Stimulated activated CD8-positive, alpha-beta memory T cell treated with anti-CD3 and anti-CD28 coated beads, Interleukin-7, amount 100 ng/mL, for 1 hour (primary cell): ENCODE measurements at places on chromosomes 4 and X.

DNA sequence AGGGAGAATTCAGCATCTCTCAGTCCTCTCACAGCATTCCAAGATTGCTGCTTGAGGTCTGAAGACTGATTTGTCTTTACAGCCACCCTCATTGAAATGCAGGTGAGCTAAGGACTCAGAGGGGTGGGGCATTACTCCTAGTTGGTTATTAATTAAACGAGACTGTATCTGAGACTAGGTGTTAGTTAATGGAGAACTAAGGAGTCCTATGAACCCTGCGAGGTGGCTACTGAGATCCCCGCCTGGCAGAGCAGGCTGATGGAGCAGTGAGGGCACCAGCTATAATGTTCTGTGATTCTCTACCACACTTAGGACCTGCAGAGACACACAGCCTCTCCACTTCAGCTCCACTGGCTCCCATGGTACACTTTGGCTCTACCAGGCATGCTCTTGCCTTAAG is 215.3 kb downstream of the MID1IP1 start:
- no peak for DNase-seq

GRCh38 chrX:36973575-36973974 is 34.6 kb upstream of the FAM47C start:
- DNase-seq, result no peak

GRCh38 chr4:36277533-36277932 is 3.9 kb upstream of the DTHD1 start:
- no peak for DNase-seq

DNA sequence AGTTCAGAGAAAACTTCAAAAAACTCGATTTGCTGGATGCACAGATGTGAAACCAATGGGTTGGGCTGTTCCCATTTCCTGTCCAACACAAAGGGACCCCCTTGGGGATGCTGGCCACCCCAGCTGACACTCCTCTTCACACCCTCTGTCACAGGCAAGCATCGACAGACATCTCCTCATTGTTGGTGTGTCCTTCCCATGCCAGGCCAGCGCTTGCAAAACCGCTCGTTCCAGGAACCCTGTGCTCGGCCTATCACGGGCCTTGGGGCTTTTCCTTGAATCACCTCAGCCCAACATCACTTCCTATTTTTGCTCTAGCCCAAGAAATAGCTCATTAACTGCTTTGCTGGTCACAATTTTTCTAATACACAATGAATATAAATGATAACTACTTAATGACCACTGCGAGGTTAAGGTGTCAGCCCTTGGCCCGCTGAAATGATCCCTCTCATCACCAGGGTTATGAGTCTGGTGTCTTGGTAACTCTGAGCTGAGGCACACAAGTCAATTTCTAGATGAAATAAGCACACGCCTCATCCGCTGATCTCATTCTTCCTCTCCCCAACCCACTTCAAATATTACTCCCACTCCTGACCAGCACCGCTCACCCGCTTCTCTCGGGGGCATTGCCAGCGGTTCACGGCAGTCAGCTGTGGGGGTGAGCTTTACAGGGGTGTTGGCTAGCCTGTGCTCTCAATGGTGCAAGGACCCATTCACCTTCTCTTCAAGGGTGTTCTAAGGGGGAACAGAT is 32.3 kb downstream of the BCOR start:
- no peak for DNase-seq

DNA sequence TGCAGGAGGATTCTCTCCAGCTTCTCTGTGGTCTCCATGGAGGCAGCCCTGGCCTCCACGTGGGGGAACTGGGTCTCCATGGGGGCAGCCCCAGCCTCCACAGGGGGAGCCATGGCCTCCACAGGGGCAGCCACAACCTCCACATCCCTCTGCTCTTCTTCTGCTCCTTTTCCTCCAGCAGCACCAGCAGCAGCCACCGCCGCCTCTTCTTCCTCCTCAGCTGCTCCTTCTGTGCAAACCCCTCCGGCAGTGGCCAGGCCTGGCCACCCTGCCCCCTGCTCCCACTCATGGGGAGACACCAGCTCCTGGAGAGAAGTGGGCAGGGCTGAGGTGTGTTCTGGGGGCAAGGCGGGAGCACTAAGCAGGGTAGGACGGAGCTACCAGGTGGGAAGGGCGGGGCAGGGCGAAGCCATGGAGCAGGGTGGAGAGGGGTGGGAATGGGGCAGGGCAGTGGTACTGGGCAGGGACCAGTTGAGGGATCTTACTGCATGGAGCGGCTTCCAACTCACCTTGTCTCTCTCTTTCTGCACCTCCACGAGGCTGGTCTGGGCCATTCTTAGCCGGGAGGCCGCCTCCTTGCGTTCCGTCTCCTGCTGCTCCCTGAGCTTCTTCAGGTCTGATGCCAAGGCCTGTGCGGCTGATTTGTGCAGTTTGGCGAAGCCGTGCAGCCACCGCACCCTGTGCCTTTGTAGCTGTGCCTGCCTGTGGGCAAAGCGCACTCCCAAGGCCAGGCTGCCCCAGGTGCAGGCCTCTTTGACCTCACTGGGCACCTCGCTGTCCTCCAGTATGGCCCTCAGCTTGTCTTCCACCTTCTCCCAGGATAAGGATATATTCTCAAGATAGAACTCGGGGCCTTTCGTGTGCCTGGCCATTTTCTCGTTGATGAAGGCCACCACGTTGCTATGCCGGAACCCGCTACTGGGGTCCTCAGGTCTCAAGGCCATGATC is 766 bp downstream of the TEX13A start:
- no peak for DNase-seq

DNA sequence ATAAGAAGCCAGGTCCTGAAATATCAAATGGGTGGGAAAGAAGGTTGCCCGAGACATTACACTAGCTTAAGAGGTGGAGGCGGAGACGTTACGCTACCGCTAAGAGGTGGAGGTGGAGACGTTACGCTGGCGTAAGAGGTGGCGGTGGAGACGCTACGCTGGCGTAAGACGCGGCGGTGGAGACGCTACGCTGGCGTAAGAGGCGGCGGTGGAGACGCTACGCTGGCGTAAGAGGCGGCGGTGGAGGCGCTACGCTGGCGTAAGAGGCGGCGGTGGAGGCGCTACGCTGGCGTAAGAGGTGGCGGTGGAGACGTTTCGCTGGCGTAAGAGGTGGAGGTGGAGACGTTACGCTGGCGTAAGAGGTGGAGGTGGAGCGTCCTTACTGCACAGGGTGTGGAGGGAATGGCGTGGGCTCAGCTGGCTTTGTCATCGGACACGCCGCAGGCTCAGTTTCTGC is 12.8 kb downstream of the CYP4V2 start:
- no peak for DNase-seq

- DNase-seq, result no peak
Observed at GRCh38 chr4:167842487-167842886, 249.8 kb upstream of the ANXA10 start.

- no peak for DNase-seq
Observed at GRCh38 chr4:54228961-54229501, at the start of gene PDGFRA. PDGFRA (plus strand) TSS chr4:54229293; CDS start chr4:54258769, 29,476 bp downstream.

DNA sequence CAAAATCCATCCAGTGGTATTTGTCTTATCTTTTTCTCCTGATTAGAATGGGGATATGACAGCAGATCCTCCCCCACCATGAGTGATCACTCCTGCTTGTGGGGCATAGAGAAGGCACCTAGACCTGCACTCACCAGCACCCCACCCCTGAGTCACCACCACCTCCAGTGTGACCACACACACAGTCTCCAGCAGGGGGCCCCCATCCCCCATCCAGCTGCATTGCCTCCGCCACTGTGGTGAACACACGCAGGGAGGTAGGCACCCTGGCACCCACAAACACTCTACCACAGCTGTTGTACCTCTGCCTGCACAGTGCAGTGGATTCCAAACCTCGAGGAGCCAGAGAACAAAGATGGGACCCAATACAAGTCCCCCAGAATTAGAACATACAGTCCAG is 9.0 kb upstream of the MAGEA8 start:
- peak; percentile 32 for DNase-seq

- DNase-seq, result no peak
Observed at GRCh38 chr4:147157860-147158701, 212.4 kb upstream of the TTC29 start.

- DNase-seq, result no peak
Observed at GRCh38 chr4:180698550-180699195, 1544.5 kb upstream of the TENM3 start.

GRCh38 chr4:114659386-114660008 is 60.9 kb downstream of the UGT8 start:
- DNase-seq, result no peak

DNA sequence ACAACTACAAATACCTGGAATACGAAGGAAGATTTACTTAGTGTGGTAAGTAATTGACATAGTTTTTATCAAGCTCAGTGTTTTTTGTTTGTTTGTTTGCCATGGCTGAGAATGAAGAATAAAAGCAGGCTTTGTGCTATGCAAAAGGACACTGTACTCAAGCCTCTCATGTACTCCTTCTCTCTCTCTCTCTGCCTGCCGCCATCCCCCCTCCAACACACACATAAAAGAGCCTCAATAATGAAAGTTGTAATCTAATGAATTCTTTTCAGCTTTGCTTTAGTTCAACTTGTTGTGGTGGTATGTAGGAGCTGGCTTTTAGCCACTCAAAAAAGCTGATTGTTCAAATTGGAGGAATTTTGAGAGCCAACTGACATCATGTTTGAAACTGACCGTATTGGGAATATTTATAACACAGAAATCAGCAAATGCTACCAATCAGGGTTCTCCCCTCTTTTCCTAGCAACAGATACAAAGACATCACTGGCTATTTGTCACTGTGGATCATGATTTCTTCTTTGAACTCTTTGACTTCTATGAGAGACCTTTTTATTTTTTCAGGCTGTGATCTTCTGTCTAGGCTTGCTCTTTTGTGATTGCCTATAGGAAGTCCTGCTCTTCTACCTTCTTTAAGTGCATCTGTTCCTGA is 1148.8 kb downstream of the RAPGEF2 start:
- DNase-seq, result no peak

DNA sequence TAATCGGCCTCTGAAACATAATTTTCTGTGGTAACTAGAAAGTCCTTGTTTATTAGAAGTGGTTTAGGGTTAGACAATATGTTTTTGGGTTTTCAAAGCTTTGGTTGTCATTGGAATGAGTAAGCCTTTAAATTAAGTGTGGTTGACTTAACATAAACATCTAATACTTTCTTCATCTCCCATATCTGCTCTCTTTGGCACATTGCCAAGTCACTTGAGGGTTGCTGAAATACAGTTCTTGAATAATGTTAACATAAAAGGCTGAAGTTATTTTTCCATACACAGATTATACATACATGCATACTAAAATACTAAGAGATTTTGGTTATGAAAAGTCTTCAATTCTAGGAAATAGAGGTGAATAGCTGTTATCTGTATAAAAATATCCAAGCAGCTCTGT is 241.7 kb upstream of the BMP3 start:
- no peak for DNase-seq

DNA sequence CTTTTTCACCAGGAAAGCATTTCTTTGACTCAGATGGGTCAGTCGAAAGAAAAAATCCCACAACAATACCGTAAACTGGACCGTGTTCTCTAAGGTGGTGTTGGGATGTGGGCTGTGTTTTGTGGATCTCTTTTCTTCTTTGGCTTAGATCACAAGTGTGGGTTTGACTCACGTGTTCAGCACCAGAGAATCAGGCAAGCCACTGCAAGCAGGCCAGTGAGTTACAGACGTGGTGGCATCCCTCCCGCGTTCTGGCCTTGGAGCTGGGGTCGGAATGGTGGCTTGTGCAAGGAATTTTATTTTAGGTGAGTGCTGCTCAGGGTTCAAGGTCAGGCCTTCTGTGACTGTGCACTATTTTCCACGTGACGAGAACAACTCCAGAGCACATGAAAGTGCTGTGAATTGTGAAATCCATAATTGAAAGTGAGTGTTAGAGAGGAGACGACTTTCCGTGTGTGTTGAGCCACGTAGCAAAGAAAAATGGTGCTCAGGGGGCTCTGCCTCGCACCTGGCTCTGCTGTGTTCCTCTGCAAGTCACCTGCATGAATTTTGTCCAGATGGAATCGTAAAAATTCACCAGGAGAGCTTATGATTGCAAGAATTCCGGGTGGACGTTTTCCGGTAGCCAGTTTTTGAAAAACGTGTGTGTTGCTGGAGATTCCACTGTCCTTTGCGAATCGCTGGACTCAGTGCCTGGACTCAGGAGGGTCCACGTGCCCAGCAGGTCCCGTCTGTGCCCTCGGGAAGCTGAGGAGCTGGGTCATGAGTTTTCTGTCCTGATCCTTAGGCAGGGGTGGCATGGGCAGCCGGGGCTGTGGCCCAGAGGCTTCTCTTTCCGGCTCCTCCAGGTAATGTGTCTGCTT is 33.6 kb upstream of the HGFAC start:
- DNase-seq, result no peak
